ENCODE measurements at places on chromosomes 4 and X.

GRCh38 chr4:150355418-150355817 lies 226.5 kb upstream of the MAB21L2 start:
- no peak for DNase-seq

DNA sequence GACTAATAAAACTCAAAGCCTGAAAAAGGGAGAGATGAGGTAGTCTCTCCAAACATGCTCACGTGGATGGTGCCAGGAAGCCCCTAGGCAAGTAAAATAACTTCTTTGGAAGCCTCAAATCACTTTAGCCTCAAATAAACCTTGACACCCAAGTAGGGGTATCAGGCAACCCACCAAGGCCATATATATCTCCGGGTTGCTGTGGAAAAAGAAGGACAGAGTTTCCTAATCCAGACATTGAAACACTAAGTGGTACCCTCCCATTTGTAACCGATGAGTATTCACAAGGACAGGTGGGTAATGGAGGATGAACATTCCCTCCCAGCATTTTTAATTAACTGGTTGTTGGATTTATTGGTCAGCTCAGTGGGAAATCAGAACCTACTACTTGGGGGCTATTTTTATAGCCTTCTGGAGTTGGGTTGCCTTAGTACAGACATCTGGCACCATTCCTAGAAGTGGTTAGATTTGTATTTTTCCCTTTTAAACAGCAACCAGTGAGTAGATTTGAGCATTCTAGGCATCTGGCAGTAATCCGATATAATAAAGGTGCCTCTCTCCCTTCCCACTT lies 87.7 kb downstream of the GPC3 start:
- DNase-seq, result no peak

DNA sequence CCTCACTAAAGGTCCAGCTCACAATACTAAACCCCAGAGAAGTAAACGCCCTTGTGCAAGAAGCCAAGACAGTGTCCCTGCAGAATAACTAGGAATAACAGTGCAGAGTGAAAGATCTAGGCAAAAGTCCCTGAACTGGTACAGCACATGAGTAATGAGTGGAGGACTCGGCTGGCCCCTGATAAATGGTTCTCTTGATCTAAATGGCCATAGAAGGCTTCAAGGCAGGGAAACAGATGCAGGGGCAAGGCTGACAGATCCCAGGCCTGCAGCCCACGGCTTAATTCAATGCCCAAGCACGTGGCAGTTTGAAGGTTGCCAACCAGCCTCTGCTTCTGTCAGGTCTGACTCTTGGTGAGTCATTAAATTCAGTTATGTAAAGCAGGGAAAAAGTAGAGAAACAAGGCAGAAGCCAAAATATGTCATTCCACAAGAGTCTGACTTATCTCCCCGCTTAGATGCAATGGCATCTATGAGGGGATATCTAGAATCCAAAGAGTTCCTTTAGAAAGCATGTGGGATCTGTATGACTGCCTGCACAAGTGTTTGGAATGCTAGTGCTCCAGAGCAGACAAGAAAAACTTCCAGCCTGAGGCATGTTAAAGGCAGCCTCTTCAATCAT lies 121.3 kb downstream of the PRDM5 start:
- no peak for DNase-seq

- DNase-seq, result peak; percentile 96
These were observed 1.1 kb downstream of the HNRNPDL start for GRCh38 chr4:82428969-82429727.

DNA sequence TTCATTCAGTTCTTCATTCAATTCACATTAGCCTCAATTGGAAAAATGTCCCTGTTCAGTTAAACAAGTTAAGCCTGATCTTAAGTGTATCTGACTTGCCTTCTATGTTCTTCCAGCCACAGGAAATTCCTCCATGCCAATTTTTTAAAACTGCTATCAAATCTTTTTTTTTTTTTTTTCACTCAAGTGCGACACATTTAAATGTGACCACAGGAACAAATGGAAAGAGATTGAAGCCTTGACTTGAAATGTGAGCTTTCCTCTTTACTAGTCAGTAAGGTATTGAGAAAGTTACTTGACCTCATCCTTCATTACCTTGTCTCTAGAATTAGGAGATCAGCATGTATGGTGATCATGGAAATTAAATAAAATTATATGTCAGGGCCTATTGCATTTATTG lies 165.1 kb downstream of the SLIT2 start:
- no peak for DNase-seq

GRCh38 chr4:120922381-120923206 lies at the start of gene PRDM5:
Gene PRDM5 (minus strand): TSS chr4:120922726. CDS start chr4:120922608, 118 bp downstream.
- peak; percentile 43 for DNase-seq

DNA sequence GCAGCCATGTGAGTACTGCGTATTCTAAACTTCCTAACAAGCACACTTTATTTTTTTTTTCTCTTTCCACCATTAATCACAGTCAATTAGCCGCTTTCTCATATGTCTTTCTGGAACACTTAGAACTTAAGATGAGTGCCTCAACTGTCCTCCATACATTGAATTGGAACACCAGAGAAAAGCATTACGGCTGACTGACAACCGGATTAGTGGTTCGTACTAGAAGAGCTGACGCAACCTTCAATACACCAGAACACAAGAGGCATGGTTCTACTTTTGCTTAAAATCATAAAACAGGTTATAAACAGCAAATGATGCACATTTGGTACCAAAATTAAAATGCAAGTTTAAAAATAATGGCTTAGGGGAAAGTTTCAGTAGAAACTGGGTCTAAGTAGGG lies 3.3 kb downstream of the TMEM47 start:
- DNase-seq, result no peak

GRCh38 chrX:49157194-49157593 lies 5.4 kb upstream of the MAGIX start:
- DNase-seq, result no peak

DNA sequence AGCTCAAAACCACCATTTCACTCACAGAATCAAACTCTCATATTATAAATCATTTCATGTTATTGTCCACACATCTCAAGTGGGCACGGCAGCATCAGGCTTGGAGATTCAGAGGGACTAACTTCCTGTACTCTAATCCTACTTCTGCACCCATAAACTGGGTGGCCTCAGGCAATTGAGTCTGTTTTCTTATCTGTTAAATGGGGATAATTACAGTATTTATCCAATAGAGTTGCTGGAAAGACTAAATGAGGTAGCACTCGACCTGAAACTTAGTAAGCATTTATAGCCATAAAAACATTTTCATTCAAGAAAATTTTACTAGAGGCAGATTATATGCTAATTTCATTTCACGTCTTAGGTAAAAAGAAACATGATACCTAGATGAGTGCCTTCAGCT lies 13.0 kb downstream of the TBC1D1 start:
- DNase-seq, result no peak

GRCh38 chrX:70016513-70016912 lies 33.2 kb downstream of the AWAT2 start:
- no peak for DNase-seq

GRCh38 chr4:109067508-109068235 lies 234.8 kb downstream of the COL25A1 start:
- DNase-seq, result no peak

- no peak for DNase-seq
These were observed 14.2 kb upstream of the RBM3 start for GRCh38 chrX:48560056-48560455.

DNA sequence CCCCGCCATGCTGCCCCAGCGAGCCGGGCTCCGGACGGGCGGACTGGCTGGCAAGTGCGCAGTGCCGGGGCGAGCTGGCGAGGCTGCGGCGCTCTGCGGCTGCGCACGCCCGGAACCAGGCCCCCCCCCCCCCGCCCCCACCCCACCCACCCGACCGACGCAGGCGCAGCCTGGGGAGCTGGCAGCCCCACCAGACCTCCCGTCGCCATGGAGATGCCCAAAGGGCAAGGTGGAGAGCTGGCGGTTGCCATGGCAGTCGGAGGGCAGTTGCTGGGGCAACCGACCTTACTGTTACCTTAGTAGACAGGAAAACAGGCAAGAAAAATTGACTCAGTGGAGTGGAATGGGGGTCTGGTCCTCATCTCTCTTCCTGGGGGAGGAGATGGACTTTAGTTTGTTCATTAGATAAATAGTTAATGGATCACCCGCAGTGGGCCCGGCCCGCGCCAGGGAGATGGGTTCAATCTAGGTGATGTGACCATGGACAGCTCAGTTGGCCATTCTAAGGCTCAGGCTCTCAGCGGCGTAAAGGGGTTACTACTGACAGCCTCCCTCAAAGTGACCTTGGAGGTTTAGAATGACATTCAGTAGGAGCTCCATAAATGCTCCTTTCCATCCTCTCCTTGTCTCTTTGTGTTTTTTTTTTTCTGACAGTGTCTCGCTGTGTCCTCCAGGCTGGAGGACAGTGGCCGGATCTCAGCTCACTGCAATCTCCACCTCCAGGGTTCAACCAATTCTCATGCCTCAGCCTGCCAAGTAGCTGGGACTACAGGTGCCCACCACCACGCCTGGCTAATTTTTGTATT lies at the start of gene PCSK1N:
Gene PCSK1N, minus strand, starts transcription at position 87 of the 806 bp plus-strand sequence. Its CDS starts 78 bp downstream, at position 9.
- peak; percentile 21 for DNase-seq

DNA sequence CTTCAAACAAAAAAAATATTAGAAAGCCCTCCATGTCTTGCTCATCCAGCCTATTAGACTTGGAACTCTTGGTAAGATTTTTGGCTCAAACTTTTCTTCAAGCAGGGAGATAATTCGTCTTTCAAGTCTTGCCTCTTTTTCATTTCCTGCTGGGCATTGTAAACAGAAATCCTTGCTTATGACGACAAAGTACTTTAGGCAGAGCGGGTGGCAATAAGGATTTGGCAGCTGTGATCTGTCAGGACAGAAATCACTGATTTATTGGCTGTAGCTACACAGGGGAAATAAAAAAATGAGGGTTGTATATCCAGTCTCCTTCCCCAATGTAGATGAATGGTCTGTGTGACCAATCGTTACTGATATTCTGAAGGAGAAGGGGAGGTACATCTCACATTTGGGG lies 121.6 kb downstream of the SLC4A4 start:
- DNase-seq, result no peak

DNA sequence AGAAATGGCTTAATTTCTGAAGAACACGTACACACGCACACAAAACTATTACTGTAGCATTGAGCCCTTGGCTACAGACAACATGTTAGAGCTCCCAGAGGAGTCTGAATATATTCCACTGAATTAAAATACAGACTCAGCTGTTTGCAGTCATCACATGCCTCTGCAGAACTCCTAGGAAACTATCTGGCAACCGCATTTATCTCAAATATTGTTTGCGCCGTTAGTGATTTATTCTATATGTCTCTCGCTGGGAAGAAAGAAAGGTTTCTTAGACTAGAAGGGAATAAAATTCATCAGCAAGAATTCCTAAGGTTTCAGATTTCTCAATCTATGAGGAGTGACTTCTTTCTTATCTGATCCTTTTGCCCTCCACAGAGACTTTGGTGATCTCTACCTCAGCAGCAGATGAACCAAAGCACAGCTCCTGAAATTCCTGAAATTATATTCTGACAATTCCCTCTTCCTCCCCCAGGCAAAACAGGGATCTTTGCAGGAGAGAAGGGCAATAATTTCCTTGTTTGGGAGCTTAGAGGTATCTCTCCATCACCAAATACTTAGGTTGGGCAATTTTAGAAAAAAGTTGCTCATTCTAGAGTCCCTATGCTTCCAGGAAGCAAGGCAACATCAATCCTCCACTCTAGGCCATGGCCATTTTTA lies 199.2 kb downstream of the APBB2 start:
- no peak for DNase-seq

- DNase-seq, result no peak
These were observed 60.8 kb downstream of the TBL1X start for GRCh38 chrX:9525511-9526248.

DNA sequence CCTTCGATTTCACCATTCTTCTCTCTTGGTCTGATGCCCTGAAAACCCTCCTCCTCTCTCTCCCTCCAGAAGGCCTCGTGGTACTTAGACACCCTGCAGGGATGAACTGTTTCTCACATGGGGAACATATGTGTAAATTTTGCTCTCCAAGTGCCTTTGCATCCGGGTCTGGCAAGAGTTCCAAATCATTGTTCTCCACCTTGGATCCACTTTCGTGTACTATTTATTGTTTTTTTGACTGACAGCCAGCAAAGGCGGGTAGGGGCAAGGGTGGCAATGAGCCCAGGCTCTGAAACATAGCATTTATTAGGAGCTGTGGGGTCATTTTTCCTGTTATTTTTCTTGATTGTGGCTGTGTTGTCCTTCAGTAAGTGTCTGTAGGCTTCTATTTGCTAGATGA lies 81.7 kb downstream of the RTL5 start:
- no peak for DNase-seq

- DNase-seq, result no peak
These were observed 24.2 kb downstream of the FAM156A start for GRCh38 chrX:52933976-52934703.

GRCh38 chr4:80237992-80238391 lies 28.5 kb upstream of the FGF5 start:
- no peak for DNase-seq

- DNase-seq, result no peak
These were observed 58.3 kb downstream of the RAI2 start for GRCh38 chrX:17802756-17803155.

- no peak for DNase-seq
These were observed 16.6 kb downstream of the LRPAP1 start for GRCh38 chr4:3515646-3516045.

- no peak for DNase-seq
These were observed 79.3 kb downstream of the CLDN22 start for GRCh38 chr4:183240581-183241321.

- no peak for DNase-seq
These were observed 345.4 kb downstream of the STIM2 start for GRCh38 chr4:27206009-27206408.

DNA sequence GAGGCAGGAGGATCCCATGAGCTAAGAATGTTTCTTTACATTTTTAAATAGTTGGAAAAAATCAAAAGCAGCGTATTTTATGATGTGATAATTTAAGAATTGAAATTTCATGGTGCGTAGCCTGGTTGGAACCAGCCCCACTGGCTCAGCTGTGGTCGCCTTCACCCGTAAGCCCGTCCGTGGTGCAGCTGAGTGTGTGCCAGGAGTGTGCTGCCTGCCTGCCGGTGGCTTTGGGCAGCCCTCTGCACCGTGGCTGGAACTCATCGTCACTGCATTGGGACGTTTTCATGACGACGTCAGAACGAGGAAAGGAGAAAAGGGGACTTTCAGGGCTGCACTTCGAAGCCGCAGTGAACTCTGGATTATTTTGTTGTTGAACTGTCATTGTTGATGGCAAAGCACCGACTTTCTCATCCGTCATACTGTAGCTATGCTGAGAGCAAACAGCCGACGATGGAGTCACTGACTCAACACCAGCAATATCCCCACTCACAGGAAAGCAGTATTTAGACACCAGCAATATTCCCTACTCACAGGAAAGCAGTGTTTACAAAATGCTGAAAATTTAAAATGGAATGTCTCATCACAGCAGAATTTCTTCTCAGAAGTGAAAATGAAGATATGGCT lies 35.1 kb downstream of the PCGF3 start:
- no peak for DNase-seq

DNA sequence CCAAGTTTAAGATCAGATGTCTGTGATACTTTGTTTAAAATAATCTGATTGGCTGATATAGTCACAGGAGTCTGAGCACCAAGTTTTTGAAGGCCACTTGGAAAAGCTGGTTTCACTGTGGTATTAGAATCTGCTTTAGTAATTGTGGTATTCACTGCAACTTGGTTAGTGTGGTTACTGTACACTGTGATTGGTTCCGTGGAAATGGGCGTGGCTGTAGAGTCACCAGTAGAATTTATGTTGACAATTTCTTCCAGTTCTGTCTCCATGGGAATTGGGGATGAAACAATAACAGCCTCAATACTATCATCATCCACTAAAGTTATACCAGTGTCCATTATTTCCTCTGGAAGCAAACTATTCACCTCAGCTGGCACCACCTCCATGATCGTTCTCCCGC lies 26.2 kb downstream of the LIN54 start:
- DNase-seq, result peak; percentile 9

Data from activated naive CD8-positive, alpha-beta T cell treated with anti-CD3 and anti-CD28 coated beads for 36 hours (primary cell).